ENCODE measurements at places on chromosomes 2 and 18.
A peak's percentile ranks its signal among the peaks of the same experiment; 100 is the strongest.

DNA sequence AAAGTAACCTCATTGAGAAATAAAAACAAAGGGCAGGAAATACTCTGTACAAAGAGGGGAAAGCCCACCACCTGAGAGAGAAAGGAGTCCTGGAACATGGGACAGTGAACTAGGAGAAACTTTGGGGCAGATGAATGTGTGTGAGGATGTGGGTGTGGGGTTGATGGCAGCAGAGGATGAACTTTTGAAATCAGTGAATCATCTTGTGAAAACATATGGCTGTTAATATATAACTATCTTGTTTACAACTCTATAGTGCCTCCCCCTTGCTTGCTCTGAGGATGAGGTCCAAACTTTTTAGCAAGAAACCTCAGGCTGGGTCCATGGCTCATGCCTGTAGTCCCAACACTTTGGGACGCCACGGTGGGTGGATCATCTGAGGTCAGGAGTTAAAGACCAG lies 171.8 kb upstream of the LHCGR start:
- no peak for DNase-seq

DNA sequence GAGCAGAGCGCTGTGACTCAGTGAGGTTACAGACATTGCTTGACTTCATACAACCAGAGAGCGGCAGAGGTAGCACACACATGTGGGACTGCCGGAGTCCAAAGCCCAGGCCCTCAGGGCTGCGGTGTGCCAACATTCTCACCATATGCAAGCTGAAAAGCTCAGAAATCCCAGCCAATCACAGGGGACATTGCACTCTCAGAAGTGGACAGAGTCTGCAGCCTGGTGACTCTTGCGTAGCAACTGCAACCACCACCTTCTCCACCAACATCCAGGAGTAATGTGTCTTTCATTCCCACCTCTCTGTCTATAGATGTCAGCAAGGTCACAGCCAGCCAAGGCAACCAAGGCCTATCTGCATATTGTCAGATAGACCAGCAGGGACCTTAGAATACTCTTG lies 158.1 kb downstream of the TTC32 start:
- DNase-seq, result no peak

- DNase-seq, result peak; percentile 6
These were observed 4.1 kb downstream of the TMEM237 start for GRCh38 chr2:201639205-201639604.

- no peak for DNase-seq
These were observed 176.2 kb upstream of the EPAS1 start for GRCh38 chr2:46120792-46121555.

DNA sequence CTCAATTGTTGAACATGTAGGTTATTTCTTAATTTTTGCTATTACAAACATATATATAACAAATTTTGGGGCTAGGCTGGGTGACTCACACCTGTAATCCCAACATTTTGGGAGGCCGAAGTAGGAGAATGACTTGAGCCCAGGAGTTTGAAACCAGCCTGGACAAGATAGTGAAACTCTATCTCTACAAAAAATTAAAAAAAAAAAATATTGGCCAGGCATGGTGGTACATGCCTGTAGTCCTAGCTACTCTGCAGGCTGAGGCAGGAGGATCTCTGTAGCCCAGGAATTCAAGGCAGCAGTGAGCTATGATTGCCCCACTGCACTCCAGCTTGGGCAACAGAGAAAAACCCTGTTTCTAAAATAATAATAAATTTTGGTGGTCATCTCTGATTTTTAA lies 23.5 kb downstream of the SLC4A1AP start:
- DNase-seq, result no peak

- peak; percentile 91 for DNase-seq
These were observed 227.8 kb upstream of the RBBP8 start for GRCh38 chr18:22705328-22705727.

GRCh38 chr2:36609507-36609906 lies 11.5 kb upstream of the FEZ2 start:
- DNase-seq, result no peak

- peak; percentile 78 for DNase-seq
These were observed 123.3 kb downstream of the CTIF start for GRCh38 chr18:48662011-48662661.

GRCh38 chr2:237932731-237933131 lies 34.1 kb upstream of the UBE2F start:
- peak; percentile 90 for DNase-seq

GRCh38 chr2:204108781-204109295 lies 172.3 kb downstream of the ICOS start:
- no peak for DNase-seq

DNA sequence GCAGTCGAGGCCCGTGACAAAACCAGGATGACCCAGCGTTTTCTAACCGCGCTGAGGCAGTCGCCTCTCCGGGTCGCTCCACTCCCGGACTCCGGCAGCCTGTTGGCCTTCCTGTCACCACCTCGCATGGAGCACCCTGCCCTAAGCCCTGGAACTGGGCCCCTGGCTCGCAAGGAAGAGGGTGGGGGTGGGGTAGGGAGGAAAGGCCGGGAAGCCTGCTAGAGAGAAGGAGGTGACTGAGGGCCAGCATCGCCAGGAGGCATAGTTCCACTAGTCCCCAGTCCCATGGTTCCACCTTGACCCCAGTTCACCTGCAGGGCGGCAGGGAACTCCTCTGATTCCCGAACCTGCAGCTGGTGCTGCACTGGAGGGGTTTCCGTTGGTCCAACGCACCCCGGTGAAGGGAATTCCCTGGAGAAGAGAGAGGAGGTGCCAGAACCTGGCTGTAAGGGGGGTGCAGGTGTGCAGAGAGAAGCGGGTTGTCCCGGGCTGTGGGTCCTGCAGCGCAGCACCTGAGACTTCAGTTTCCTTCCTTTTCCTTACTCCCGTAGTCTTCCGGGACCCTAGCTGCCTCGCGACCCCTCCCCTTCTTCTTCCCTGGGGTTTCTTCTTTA lies 11.8 kb upstream of the EN1 start:
- DNase-seq, result no peak

Data from IMR-90 (cell line).